Neural progenitor cell (in vitro differentiated cells): ENCODE measurements at places on chromosomes 4 and X. TPM values are rescaled to one million over a fixed set of nuclear protein-coding genes. Genes with fewer than 3 reads are reported as not detected.

Gene GAGE12J
- not detected in 2 replicates for total RNA-seq

Gene HSFX1
- total RNA-seq: 0.06 and 0.59 TPM in 2 replicates

DNA sequence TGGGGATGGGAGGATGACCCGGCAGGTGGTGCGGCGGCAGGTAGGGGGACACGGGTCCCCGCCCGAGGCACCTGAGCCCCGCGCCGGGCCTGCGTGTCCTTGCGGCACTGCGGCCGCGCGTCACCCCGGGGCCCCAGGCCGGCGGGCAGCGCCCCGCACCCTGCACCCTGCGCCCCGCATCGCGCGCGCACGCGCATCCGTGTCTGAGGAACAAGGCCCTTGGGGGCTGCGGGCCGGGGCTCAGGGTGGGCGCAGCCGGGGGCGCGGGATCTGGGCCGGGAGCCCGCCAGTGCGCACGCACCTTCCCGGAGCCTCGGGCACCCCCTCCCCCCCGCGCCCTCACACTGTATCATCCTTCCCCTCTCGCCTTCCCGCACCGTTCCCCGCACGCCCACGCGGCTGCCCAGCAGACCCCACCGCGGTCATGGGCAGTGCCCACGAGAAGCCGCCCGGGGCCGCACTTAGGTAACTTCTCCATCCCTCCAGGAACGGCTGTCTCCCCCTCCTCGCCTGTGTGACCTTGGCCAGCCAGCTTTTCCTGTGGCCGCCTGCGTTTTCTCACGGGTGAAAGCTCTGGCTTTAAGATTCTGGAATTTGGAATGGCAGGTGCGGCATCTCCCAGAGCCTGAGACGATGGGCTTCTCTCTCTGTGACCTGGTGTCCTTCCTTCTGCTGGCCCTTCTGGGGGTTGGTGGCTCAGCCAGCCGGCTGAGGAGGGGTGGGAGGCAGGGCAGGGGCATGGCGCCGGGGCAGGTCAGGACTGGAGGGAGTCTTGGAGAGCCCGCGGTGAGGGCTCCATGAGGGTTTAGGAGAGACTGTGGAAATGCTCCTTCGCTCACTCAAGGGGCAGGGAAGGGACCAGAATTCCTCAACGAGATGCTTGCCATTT lies 748 bp downstream of the ATP2B3 start:
- no peak for DNase-seq

- no peak for DNase-seq
Observed at GRCh38 chrX:10502961-10503360, 117.4 kb downstream of the MID1 start.

- no peak for DNase-seq
Observed at GRCh38 chr4:102832105-102832504, 4.8 kb upstream of the UBE2D3 start.
